ENCODE measurements at places on chromosomes 2 and 18.

- no peak for DNase-seq
These were observed 115.4 kb downstream of the ACAA2 start for GRCh38 chr18:49697757-49698524.

- no peak for DNase-seq
These were observed 151.0 kb downstream of the TPO start for GRCh38 chr2:1563943-1564891.

GRCh38 chr18:41771973-41772372 is 183.1 kb upstream of the PIK3C3 start:
- DNase-seq, result no peak

DNA sequence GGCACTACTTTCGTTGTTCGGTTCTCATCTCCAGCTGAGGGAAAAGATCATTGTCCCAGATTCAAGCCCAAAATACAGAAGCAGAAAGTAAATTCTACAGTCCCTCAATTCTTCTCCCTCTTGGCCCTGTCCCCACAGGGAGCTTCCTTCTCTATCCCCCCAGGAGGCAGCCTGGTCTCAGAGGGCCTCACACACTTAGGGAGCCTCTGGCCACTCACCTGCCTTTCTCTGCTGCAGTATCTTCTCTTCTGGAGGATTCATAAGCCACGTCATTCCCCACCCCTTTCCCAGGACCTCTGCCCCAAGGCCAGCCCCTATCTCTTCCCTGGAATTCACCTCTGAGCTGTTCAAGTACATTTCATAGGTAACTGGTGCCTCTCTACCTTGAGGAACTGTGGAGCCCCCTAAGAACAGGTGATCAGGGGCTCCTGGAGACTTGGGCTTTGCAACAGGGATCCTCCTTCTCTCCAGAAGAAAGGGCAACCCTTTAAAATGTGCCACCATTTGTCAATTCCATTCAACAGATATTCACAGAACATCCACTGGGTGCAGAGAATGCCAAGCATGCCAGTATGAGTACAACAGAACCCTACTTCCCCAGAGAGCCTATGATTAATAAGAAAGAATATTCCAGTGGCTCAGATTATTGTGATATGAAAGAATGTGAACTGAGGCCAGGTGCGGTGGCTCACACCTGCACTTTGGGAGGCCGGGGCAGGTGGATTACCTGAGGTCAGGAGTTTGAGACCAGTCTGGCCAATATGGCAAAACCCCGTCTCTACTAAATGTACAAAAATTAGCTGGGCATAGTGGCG is 72.9 kb downstream of the CIB4 start:
- no peak for DNase-seq

GRCh38 chr2:109342930-109343329 is 213.9 kb downstream of the SH3RF3 start:
- no peak for DNase-seq

- no peak for DNase-seq
These were observed 131.7 kb upstream of the TWIST2 start for GRCh38 chr2:238716171-238716570.

DNA sequence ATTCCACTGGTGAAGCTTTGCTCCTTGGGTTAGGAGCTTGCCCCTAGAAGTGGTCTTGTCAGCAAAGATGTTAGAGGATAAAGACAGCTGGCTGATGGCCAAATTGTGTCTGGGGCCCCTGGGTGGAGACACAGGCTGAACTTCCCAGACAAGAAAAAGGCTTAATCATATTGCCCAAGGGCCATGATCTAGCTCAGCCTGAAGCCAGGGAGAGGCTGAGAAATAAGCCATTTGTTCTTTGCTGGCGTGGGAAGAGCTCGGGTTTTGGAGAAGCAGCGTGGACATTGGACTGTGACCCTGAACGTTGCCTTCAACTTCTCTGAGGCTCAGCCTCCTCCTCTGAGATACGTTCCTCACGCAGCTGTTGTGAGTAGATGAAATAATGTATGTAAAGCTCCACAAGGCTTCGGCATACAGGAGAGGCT is 153.0 kb downstream of the ZFP36L2 start:
- no peak for DNase-seq

GRCh38 chr2:118122594-118123281 is 34.5 kb downstream of the INSIG2 start:
- no peak for DNase-seq

DNA sequence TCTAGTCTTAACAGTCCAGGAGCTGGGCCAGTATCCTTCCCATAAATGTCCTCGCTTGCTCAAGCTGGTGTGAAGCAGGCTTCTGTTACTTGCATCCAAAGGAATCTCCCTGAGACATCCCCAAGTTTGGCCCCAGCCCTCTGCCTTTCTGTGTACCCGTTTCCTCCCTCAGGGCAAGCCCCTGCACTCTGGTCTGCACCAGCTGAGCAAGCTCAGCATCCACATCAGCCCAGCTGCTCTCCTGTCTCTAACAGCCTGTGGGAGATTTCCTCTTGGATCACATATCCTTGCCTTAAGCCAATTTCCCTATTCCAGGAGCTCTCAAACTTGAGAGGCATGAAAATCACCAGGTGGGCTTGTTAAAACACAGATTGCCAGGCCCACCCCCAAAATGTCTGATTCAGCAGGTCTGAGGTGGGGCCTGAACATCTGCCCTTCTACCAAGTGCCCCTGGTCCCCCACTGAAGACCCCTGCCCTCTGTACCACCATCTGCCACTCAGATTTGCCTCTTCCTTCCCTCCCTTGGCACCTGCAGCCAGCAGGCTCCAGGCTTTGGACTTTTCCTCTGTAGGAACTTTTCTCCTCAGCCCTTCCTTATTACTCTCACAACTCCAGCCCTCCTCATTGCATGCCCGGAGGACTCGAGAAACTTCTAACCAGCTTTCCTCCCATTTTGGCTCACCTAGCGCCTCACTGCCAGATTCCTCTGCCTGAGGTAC is 32.1 kb downstream of the REEP1 start:
- no peak for DNase-seq

DNA sequence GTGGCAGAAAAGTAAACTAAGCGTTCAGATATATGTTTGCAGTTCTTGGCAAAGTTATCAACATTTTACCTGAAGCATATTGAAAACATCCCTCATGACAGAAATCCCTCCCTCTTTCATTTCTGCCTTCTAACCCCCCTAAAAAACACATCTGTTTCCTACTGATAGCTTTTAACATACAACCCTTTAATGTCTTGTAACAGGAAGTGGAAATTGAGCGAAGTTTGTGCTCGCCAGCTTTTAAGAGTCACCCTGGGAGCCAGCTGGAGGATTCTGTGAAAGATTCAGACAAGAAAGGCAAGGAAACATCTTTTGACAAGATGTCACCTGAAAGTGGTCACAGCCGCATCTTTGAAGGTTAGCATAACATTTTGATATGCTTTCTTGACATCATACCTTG is 247.4 kb downstream of the XIRP2 start:
- DNase-seq, result no peak

GRCh38 chr2:55160422-55160821 is 71.7 kb downstream of the CLHC1 start:
- DNase-seq, result no peak

DNA sequence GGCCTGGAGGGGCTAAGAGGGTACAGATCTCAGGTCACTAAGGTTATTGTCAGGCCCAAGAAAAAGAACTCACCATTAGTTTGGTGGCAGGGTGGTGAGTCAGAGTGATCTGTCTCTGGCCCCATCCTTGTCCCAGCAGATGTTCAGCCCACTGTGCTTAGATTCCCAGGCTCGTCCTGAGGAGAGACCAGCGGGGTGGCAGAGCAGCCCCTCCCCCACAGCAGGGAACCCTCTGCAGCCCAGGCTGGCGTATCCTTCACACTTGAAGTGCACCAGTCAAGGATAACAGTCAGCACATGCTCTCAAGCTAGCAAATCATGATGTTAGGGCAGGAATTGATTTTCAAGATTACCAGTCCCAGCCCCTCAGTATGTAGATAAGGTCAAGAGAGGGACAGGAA is 43.1 kb downstream of the TMEM185B start:
- no peak for DNase-seq

GRCh38 chr2:42854207-42854818 is 61.9 kb upstream of the HAAO start:
- no peak for DNase-seq

DNA sequence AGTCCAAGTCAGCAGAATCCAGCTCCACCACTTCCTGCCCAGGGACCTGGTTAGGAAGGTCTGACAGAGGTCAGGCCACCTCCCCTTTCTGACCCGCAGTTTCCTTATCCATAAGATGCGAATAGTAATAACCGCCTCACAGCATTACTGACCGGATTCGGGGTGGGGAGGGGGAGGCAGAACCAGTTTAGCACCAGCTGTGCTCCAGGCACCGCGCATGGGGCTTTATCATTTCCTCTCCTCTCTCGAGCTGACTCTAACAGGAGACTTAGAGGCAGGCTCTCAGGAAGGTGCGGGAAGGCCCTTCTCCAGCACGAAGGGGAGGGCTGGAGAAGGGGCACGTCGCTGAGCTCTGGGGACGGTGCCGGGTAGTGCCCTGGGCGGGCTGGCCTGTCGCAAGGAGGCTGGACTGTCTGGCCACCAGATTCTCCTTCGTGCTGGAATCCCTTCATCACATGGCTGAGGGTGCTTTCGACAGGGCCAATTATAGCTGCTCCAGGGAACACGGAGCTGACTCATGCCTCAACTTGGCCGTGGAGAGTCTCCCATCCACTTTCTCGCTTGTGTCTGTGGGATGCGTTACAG is 5.7 kb downstream of the EHD3 start:
- DNase-seq, result no peak

DNA sequence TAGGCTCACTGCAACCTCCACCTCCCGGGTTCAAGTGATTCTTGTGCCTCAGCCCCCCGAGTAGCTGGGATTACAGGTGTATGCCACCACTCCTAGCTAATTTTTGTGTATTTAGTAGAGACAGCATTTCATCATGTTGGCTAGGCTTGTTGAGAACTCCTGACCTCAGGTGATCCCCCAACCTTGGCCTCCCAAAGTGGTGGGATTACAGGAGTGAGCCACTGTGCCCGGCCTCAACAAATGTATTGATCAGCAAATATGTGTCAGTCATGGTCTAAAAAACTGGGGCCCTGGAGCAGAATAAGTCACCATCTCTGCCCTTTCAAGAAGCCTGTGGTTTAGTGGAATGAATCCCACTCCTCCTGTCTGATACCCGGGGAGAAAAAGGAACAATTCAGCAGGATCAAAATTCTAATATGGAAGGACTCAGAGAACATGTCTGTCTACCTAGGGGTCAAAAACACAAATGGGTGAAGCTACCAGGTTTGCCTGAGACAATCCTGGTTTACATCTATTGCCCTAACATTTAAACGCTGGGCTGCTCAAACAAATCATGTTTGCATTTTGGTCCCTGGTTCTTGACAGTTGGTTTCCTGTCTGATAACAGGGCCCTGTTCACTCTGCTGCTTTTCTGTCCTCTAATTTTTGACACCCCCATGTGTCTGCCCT is 21.6 kb downstream of the GCKR start:
- DNase-seq, result no peak

- no peak for DNase-seq
These were observed 99.4 kb upstream of the EPHA4 start for GRCh38 chr2:221671515-221671914.

GRCh38 chr2:185132501-185133041 is 534.2 kb downstream of the ZNF804A start:
- DNase-seq, result no peak

DNA sequence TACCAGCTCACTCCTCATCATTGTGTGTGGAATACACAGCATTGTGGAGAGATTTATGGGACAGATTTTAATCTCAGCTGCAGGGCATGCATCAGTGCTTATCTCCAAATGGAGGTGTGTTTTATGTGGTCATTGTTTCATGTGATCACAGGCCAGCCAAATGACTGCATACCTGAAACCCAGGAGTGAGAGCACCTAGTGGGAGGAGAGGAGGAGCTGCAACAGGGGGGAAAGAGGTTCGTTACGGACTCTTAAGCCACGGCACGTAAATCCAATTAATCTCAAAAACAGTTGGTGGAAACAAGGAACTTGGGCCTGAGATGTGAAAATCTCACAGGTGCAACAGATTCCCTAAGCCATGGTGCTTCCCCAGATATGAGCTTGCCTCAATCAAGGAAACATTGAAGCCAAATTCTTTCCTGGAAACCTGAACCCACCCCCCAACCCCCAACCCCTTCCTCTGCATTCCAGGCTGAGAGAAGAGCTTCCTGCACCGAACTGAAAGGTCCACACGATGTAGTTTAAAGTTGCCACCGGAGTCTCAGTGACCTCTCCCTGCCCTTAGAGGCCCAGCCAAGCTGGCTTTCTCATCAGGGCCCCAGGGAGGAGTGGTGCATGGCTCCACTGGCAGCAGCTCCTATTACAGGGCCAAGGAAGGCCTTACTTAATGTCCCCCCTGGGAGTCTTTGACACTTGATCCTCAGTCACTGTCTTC is 167.4 kb downstream of the C1D start:
- peak; percentile 94 for DNase-seq

DNA sequence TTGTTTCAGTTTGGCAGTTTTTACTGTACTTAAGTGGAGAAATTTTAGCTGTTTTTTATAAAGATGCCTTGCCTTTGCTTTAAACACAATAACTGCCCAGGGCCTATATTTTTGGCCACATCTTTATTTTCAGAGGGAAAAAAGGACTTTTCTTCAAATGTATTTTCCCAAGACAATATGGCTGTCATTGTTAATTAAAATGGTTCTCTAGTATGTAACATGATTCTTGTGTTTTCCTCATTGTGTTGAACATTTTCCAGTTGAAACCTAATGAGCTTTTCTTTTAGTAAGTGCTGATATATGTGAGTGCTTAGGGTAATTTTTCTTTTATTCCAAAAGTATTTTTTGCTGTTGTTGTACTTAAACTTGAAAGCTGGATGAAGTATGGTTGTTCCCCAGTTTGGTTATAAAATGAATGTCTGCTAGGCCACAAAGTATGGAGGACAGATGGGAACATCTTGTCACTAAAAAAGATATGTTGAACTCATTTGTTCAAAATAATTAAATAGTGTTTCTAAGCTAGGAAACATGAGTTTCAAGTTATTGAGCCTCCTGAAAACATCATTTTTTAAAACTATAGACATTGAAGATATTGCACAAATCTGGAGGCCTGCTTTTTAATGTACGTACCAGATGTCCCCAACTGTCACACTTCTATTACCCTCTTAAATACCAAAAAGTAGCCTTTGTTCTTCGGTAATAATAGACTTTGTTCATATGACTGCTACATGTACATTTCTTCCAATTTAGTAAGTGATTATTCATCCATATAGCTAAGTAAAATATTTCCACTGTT is 147.5 kb upstream of the DAPL1 start:
- no peak for DNase-seq
